ENCODE measurements at places on chromosomes 1 and 21.
A peak's percentile ranks its signal among the peaks of the same experiment; 100 is the strongest.

DNA sequence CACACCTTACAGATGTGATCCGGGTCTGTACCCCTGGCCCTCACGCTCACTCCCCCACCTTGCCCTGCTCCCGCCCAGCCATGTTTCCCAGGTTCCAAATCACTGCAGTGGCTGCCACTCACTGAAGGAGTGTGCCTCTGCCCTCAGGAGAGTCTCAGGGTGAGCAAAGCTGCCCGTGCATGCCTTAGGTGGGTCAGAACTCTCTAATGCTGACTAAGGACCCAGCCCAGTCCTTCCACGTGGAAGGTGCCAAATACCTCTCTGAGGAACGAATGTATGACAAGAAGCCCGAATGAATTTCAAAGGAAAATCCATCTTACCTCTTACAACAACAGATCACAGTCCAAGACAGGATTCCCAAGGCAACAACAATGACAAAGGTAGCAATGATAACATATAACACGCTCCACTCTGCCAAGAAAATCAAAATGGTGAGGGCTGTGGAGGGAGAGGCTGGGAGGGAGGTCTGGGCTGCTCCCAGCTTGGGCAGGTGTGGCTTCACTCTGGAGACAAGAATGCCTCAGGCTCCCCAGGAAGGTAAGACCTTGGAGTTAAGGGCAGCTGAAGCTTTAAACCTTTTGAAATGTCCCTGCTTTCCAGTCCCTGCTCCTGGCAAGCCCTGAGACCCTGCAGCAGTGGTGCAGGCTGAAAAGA, 115.2 kb downstream of the KIAA0319L start:
- DNase-seq, result no peak

DNA sequence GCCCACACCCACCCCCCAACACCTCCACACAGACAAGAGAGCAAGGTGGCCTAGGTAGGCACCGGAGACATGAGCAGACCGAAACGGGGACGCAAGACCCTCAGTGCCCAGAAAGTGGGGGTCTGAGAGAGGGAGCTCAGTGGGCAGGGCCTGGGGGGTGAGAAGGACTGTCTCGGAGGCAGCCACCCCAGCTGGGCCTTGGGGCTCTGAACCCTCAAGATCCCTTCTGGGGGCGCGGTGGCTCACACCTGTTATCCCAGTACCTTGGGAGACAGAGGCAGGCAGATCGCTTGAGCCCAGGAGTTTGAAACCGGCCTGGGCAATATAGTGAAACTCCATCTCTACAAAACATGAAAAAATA, 9.1 kb upstream of the GNB1 start:
- DNase-seq, result no peak

DNA sequence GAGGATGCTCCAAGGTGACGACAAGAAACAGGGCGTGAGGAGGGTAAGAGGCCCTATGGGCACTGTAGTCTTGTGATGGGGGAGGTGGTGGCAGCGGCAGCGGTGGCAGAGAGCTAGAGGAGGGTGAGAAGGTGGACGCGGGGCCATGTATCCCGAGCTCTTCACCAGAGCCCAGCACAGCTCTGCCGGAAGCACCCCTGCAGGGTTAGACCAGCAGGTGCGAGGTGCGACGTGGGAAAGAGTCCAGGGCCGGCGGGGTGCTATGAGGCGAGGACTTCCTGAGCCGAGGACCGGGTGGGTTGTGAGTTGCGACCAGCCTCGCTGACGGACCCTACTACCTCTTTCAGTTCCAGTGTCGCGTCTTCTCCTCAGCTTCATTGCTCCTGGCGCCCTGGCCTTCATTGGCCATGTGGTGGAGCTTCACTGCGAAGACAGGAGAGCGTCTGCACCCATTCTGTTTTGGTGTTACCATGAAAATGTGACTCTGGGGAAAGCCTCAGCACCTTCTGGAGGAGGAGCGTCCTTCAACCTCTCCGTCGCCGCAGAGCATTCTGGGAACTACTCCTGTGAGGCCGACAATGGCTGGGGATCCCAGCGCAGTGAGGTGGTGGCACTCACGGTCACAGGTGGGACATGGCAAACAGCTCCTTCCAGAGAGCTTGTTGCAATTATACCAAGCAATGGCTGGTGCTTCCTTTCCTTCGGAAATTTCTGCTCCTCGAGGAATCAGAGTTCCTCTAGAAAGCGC, 67.9 kb upstream of the KIRREL1 start:
- DNase-seq, result no peak

DNA sequence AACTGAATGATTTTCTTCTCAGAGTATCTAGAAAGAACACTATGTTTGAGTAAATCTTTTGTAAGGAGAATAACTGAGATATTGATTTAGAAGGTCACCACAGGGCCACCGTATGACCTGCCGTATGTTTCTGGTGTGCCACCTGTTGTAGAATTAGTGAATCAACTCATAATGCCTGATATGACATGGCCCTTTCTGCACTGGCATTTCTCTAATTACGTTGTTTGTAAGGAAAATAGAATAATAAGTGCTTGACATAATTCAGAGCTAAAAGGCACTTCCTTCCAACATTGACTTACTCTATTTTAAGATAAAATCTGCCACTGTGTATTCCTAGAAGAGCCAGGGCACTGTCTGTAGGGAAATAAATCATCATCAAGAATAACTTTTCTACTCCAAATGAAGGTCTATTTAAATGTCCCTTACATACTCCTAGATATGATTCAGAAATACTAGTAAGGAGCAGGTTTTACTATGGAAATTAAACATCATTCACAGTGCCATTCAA, 101.7 kb downstream of the PHTF1 start:
- no peak for DNase-seq

DNA sequence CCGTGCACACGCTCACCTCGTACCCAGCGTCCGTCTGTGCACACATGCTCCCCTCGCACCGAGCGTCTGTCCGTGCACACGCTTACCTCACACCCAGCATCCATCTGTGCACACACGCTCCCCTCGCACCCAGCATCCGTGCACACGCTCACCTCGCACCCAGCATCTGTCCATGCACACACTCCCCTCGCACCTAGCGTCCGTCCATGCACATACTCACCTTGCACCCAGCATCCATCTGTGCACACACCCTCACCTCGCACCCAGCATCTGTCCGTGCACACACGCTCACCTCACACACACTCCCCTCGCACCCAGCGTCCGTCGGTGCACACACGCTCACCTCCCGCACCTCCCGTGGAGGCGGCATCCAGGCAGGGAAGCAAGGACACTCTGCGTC, 24.4 kb upstream of the COL18A1 start:
- DNase-seq, result no peak

- DNase-seq, result no peak
Measured at GRCh38 chr1:4428711-4429110, 225.7 kb upstream of the AJAP1 start.

- DNase-seq, result no peak
Measured at GRCh38 chr21:42636520-42637266, 16.7 kb upstream of the PDE9A start.

DNA sequence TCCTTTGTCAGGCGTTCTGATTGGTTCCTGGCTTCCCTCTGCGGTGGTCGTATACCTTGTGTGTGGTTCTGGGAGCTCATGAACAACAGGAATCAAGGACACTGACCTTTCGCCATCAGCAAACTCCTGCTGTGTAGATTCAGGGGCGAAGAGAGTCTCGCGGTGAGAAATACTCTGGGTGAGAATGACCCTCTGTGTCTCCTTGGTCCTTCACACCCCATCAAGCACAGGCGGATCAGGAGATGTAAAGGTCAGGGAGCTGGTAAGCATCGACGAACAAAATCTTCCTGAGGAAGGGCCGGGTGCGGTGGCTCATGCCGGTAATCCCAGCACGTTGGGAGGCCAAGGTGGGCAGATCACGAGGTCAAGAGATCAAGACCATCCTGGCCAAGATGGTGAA, 207.2 kb downstream of the KIF26B start:
- no peak for DNase-seq

- DNase-seq, result no peak
Measured at GRCh38 chr21:35357041-35357780, 308.1 kb upstream of the RUNX1 start.

DNA sequence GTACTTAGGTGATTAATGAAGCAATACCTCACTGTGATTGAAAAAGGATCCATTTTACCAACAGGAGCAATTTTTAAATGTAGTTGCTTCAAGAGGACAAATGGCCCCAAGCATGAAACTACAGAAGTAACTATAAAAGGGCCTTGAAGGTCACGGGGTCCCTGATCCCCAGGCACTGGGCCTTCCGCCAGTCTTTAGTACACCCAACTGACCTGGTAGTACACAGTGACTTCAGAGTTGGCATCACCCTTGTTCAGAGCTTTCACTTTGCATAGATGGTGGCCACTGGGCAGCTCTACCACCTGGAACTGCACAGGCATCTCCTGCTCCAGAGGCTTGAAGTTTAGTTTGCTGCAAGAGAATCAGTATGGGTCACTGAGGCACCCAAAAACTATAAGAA, 84.3 kb downstream of the NRDC start:
- no peak for DNase-seq

DNA sequence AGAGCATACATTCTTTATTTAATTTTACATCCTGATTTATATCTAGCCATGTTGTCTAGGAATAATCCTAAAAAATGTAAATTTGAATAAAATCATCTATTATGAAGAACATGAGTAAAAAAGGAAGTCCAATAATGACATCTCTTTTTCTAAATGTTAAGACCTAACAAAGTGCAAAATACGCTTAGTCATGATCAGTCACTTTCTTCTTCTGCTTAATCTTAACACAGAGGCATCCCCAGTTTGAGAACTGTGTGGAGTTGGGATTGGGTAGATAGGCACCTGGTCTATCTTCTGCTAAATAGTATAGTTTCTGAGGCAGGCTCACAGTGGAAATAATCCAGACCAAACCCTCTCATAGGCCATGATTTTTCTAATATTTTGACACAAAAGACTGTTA, 311.7 kb upstream of the LRRC7 start:
- DNase-seq, result no peak

- no peak for DNase-seq
Measured at GRCh38 chr1:17696417-17697301, 58.5 kb upstream of the ACTL8 start.

- DNase-seq, result no peak
Measured at GRCh38 chr1:85504417-85504816, 39.5 kb upstream of the DDAH1 start.

GRCh38 chr1:154726896-154727753, 119.1 kb upstream of the ADAR start:
- DNase-seq, result no peak

DNA sequence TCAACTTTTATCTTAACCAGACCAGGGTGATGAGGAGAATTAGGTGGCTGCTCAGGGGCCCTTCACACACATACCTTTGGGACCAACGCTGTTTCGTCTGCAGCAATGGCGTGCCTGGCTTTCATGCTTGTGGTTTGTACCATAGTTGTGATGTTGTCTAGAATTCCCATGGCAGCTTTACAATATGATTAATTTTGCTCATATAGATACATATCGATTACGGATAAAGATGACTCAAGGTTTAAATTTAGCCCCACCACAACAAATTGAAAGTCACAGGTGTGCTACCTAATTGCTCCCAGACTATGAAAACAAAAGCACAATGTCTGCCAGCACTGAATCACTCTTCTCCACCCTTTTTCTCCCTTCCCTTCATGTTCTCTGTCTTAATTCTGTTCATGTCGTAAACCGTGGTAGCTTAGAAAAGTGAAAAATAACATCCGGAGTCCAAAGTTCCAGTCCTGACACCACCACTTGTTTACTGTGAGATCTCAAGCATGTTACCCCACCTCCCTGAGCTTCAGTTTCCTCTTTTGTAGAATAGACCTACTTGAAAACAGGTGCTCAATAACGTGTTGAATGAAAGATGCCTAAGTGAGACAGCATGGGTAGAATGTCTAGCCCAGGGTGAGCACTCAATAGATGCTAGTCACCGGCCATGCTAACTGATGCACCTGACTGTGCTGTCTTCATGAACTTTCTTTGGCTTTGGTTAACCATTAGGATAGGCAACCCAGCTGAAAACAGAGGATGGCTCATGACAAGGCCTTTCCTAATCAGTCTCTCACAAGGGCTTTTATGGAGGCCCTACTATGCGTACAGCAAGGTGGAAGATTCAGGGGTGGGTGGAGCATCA, 22.1 kb upstream of the JUN start:
- DNase-seq, result no peak

- peak; percentile 27 for DNase-seq
Measured at GRCh38 chr1:112172294-112172882, 182.9 kb upstream of the KCND3 start.

DNA sequence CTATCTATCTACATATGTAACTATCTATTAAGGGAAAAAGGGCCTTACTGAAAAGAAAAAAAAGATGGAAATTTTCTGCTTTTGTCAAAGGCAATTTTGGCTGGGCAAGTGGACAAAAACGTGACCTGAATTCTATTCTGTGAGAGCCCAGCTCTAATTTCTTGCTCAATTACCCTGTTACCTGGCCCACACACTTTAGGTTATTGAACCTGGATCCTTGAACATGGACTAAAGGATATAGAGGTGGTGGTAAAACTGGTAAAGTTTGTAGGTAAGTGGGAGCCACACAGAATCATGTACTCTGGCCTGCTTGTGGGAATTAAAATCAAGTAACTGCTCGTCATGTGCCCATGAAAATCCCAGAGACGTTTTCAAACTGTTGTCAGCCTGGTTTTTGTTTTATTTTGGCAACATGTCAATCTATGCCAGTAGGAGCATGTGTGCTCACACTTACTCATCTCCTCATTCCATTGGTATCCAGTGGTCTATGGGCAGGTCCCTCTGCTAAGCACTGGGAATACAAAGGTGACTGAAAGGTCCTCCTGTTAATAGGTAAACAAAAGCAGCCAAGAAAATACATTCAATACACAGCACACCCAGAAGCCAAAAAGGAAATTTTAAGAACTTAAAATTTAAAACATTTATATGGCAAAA, 113.7 kb upstream of the WARS2 start:
- DNase-seq, result no peak

DNA sequence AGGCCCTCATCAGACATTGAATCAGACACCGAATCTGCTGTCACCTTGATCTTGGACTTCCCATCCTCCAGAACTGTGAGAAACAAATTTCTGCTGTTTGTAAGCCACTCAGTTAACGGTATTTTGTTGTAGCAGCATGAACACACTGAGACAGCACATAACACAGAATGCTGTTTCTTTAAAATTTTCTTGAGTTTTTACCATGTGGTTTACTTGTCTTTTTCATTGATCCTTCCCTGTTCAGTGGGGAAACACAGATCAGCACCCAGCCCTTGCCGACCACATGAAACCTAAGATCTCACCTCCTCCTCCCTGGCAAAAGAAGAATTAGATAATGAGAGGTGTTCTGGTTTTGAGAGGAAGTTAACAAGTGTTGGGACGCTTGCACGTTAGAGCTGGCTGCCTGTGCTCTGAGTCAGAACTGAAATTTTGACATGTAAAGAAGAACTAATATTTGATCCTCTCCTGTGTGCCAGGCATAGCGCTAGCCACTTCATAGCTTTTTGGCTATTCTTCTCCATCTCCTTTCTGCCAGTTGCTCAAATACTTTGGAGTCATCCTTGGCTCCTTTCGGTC, 179.6 kb downstream of the DHRS3 start:
- DNase-seq, result no peak

GRCh38 chr1:156677616-156678596, 699 bp upstream of the NES start:
- peak; percentile 53 for DNase-seq

DNA sequence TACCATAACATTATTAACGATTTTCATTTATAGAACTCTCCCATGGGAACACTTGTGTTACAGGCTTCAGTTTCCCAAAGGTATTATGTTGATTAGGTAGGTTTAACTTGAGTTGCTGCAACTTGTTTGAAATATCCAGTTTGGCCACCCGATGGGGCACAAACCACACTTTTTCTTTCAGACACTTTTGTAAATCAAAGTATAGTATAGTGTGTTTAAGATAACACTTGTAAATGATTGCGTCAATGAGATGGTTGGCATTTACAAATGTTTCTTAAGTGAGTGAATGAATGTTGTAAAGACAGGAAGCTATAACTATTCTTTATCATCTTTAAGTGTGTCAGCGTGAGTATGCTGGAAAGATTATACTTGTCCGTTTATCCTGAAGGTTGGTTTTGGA, 4.3 kb downstream of the XPR1 start:
- no peak for DNase-seq
